ENCODE measurements at places on chromosomes 11 and 22.

DNA sequence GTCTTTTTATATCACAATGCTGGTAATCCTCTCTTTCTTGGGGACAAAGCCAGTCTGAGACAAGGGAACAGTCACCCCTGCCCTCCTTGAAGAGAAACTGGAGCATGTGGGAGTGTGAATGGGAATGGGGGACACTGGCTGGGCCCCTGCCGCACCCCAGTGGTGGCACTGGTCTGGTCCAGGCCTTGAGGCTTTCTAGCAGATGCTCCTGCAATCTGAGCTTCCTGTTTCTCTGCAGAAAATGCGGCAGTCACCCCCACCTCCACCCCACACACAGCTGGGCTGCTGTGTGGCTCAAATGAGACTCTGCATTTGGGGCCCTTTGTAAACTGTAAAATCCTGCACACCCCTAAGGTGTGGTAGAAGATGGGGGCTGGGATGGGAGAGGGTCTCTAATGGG, 6.6 kb upstream of the MARK2 start:
- no peak for DNase-seq

DNA sequence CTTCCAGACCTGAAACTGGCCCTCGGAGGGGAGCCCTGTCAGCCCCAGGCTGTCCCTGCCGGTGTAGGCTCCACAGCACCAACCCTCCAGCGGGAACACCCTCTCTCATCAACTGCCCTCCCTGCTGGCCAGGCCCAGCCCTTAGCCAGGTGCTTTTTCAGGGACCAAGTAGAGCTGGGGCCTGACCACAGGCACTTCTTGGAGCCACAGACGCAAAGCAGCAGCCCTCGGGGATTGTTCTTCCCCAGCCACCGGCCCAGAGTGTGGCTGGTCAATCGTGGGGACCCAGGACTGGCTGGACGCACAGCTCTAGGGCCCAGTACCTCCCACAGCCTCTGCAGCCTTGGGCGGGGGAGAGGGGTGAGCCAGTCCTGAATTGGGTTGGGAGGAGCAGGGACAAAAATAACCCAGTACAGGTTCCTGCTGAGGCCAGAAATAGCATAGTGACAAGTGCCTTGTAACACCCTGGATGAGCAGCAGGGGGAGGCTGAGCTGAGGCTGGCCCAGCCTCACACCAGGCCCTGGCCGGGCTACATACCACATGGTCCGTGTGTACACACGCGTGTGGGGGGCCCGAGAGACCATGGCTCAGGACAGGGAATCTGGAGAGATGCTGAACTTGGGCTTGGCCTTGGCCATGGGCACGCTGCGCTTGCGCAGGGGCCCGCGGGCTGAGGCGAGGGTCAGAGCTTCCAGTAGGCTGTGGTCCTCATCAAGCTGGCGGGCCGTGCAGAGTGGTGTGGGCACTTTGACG, 2.0 kb downstream of the KCNJ11 start:
- DNase-seq, result peak; percentile 24

DNA sequence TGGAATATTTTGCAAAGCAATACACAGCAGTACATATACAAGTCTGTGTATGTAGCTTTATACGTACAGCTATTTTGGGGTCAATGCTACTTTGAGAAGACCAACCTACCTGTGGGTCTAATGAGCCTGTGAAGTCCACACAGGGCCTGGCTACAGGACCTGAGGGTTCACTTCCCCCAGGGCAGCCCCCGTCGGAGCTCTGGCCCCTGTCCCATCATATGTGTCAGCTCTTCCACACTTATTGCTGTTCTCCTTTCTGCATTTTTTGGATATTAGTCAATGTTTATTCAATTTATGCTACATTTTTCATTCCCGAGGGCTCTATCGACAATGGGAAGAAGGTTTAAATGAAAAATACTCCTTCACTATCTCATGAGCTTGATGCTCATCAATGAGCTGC, 1473.6 kb downstream of the BRD1 start:
- no peak for DNase-seq

GRCh38 chr11:12815129-12815480, 140.9 kb downstream of the TEAD1 start:
- no peak for DNase-seq

DNA sequence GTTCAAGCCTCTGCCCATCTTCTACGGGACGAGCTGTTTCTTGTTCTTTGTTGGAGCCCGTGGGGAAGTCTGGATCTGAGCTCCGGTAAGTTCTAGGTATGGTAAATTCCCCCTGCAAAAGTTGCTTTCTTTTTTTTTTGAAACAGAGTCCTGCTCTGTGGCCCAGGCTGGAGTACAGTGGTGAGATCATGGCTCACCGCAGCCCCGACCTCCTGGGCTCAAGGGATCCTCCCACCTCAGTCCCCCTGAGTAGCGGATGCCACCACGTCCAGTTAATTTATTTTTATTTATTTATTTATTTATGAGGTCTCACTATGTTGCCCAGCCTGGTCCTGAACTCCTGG, 35.5 kb upstream of the MOB2 start:
- DNase-seq, result no peak

- DNase-seq, result no peak
Observed at GRCh38 chr11:235180-235579, 962 bp downstream of the SIRT3 start.

GRCh38 chr22:24153353-24153752, 27.9 kb upstream of the SUSD2 start:
- DNase-seq, result no peak

- no peak for DNase-seq
Observed at GRCh38 chr11:1053121-1053901, 16.8 kb upstream of the MUC6 start.

DNA sequence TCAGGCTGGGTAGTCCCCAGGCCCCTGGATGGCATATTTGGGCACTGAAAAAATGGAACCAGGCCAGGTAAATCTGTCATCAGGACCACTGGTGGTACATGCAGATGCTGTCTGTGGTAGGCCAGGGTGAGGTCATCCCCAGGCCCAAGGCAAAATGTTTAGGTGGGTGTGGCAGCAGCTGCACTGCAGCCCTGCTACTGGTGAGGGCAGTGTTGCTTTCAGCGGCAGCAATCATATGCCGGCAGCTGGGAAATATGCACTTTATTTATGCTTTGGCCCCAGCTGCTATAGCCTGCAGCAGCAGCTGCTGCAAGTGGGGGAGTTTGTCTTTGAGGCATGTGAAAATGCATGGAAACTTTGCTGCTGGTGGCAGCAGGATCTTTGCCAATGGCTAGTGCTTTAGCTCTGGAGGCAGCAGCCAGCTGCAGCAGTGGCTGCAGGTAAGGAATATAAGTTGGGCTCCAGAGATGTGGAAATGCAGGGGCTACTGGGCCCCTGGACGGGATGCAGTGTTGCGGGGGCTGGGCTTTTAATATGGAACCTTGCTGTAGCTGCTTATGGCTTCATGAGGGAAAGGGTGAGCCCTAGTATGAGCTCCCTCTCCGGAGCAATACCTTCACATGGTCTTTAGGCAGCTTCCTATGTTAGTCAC, 365.7 kb upstream of the CADM1 start:
- DNase-seq, result peak; percentile 29

GRCh38 chr11:134459246-134460061, 47.4 kb upstream of the B3GAT1 start:
- no peak for DNase-seq

- no peak for DNase-seq
Observed at GRCh38 chr11:61682093-61682732, 2.0 kb downstream of the DAGLA start.

DNA sequence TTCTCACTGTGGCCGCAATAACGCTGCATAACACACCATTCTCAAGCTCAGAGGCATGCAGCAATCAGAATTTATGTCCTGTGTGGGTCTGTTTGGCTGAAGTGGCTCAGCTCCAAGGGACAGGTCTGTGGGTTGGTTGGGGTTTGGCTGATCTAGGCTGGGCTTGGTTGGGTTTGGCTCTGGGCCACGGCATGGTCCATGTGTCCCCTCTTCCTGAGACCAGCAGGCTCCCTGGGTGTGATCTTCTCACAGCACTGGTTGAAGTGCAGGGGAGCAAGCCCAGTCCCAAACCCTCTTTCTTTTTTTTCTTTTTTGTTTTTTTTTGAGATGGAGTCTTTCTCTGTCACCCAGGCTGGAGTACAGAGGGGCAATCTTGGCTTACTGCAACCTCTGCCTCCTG, 25.0 kb downstream of the SMIM38 start:
- DNase-seq, result no peak

DNA sequence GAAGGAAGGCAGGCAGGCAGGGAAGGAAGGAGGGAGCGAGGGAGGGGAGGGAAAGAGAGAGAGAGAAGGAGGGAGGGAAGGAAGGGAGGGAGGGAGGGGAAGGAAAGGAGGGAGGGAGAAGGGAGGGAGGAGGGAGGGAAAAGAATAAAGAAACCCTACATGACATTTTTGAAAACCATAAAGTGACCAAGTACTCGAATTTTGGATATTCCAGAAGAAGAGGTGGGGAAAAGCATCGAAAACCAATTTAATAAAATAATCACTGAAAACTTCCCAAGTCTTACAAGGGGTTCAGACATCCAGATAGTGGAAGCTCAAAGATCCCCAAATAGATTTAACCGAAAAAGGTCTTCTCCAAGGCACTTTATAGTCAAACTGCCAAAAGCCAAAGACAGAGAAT, 11.7 kb downstream of the GDPD4 start:
- DNase-seq, result no peak

DNA sequence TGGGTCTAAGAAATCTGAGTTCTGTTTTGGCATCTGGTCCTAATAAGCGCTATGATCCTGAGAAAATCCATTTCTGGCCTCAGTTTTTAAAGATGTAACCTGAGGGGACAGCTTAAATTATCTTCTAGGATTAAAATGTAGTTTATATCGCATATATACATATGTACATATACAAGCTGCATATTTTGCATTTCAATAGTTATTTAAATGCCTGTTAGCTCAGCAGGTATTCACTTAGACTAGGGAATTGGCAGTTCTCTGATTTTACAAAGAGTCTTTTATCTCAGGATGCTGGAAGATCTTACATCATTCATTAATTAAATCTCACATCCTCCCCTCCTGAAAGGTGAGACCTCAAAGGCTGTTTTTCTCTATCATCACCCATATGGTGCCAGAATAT, 1232.8 kb downstream of the LRRC4C start:
- DNase-seq, result no peak

DNA sequence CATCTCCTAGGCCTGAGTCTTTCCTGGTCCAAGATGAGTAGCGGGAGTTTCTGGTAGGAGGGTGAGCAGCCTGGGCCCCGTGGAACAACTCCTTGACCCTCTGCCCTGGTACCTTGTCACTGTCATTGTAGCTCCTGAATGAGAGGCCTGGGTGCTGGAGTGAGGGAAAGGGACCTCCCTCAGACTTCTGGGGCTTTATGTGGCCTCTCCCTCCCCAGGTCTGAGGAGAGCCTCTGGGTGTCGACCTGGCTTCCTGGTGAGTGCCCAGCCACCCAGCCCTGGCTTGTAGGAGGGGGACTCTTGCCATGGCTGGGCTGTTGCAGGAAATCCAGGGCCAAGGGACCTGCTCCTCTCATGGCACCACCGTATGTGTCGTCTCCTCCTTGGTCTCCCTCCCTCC, 3.9 kb downstream of the P2RY2 start:
- no peak for DNase-seq

DNA sequence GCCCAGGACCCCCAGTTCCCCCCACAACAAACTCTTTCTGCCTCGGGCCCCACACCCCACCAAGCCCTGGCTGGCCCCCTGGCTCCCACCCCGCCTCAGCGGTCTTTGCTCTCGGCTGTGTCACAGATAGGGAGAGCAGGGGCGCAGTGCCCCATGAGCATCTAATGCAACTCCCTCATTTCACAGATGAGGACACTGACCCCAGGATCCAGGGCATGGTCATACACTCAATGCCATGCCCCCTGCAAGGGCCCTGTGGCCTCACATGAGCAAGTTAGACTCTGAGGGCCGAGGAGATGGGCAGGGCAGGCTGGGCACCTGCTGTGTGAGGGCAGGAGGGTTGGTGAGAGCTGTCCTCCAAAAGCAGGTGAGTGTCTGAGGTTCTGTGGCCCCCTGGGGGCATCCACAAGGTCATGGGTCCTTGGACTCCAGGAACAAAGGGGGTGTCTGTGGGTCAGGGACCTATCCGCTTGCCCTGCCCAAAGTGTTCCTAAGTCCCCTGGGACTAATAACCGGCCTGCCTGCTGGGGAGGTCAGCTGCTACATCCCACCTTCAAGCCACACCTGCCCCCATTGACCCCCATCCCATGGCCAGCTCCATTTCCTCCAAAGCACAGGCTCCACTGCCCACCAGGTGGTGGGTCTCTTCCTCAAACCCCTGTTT, 2.5 kb downstream of the MIF start:
- DNase-seq, result no peak

DNA sequence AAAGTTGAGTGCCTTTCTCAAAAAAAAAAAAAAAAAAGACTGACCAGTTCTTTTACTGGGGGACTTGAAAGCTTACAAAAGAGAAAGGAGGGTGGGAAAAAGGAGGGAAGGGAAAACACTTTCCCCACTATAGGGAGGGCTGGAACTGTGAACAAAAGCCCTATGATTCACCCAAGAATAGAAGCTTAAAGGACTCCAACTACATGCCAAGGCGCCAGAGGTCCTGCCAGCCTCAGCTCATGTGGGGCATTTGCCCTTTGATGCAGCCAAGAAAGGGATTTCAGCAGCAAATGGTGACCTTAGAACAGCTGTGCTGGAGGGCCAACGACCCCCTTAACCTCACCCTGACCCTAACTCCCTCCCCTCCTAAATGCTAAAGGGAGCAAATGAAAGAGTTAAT, 160.0 kb downstream of the NTM start:
- no peak for DNase-seq

DNA sequence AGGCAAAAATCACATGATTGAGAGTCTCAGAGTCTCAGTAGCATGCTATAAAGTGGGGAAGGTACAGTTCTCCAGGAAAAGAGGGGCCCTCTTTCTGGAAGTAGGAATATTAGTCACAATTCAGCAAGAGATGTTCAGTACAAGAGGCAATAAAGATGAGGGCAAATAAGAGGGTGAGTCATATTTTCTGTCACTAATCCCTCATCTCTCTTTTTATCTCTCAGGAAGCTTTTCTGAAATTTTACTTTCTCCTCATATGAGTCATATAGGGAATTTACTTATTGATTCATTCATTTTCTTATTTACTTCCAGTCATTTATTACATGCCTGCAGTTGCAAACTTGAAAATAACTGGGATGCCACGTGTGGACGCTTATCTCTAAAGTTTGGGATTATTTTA, 3.4 kb upstream of the NXPE1 start:
- DNase-seq, result peak; percentile 79

DNA sequence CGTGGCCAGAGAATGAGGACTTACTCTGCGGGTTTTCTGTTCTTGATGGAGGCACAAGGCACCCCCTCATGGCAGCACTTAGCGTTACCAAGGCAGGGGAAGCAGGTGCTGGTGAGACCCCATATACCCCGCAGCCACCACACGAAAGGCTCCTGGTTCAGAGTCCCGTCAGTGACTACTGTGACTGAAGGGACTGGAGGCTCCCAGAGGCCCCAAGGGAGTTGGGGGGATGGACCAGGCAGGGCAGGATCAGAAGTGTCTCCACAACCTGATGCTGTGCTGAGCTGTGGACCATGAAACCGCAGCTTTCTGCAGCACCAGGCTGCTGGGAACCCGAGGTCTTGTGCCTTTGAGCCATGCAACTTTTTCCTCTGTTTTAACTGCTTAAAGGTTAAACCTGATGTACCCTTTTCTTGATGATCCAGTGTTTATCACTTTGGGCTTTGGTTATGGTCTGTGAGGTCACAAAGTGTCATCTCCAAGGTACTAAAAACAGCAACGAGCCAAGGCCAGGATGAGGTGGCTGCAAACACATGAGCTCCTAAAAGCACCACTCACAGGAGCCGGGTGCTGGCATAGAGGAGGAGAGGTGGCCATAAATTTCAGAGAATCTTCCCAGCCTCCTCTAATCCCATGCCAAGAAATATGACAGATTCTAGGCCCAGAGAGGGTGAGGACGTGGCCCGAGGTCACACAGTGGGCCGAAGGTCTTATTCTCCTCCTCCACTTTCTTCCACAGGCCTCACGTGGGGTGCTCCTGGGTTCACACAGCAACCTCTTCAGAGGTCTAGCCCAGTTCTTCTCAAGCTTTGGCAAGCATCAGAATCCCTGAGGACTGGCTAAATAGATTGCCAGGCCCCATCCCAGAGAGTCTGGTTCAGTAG, 4.2 kb upstream of the LRRC32 start:
- DNase-seq, result no peak
